ENCODE measurements at places on chromosomes 7 and 10.

GRCh38 chr10:122078965-122079795 is 90.2 kb downstream of the TACC2 start:
- no peak for DNase-seq

- no peak for DNase-seq
These were observed 1083.3 kb downstream of the CNTNAP2 start for GRCh38 chr7:147199868-147200267.

GRCh38 chr7:1106063-1106792 is 18.3 kb downstream of the GPER1 start:
- no peak for DNase-seq

DNA sequence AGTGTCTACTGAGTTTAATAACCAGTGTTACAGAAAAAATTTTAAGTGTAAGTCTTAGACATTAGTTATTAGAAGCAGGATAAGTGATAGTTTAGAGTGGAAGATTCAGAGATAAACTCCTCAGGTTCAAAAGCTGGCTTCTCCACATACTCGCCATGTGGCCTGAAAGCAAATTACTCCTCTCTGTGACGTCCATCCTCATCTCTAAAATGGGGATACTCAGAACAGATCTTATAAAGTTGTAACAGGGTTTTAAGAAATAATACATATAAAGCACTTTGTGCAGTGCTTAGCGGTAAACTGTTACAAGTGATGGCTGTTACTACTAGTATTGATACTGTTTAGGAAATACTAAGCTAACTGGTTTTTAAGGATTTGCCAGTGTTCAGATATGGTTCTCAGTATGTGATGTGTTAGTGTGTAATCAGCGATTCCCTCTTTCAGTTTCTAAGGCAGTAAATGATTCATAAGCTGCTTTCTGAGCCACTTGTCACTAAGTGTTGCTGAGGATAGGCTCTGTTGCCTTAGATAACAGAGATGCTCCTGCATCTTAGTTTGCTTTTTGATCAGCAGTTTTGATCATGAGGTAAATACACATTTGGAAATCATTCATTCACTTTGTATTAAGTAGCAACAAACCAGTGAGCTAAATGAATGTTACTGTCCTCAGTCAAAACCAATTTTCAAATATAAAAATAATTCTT is 58.7 kb downstream of the CYP51A1 start:
- DNase-seq = no peak

GRCh38 chr10:1461016-1461415 is 276.3 kb downstream of the ADARB2 start:
- no peak for DNase-seq

DNA sequence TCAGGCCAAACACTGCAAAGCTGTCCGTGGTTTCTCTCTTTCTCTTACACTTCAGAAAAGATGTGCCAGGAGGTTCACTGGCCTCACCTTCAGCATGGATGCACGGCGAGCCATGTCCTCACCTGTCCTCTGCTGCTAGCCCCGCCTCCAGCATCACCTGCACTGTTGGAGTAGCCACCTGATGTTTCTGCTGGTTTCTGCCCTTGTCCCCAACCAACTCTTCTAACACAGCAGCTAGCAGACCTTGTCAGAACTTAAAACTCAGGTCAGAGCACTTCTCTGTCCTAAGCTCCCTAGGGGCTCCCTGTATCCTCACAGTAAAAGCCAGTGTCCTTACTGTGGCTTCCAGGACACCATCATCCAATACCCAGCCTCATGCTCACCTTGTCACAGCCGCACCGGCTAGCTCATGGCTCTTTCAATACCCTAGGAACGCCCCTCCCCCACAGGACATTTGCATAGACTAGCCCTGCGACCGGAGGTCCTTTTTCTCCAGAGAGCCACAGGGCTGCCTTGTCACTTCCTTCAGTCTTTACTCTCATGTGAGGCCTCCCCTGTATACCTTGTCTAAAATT is 15.2 kb downstream of the PALD1 start:
- no peak for DNase-seq
